ENCODE measurements at places on chromosomes 4 and X. TPM values are rescaled to one million over a fixed set of nuclear protein-coding genes. Genes with fewer than 3 reads are reported as not detected.

GRCh38 chrX:119605464-119606279 lies 552 bp downstream of the NKRF start:
- no peak for DNase-seq
- no peaks in the 10 kb centered on the region for H3K27me3 ChIP-seq
- no peaks in the 10 kb centered on the region for H3K36me3 ChIP-seq
- peak overlapping the region; percentile 85 for H3K4me3 ChIP-seq

GRCh38 chr4:93092765-93093164 lies 735.8 kb upstream of the ATOH1 start:
- H3K27ac ChIP-seq: no peak overlapping the region
- DNase-seq: no peak
- no peaks in the 10 kb centered on the region for H3K36me3 ChIP-seq
- H3K4me3 ChIP-seq: no peak overlapping the region
- H3K4me1 ChIP-seq: no peaks in the 10 kb centered on the region

DNA sequence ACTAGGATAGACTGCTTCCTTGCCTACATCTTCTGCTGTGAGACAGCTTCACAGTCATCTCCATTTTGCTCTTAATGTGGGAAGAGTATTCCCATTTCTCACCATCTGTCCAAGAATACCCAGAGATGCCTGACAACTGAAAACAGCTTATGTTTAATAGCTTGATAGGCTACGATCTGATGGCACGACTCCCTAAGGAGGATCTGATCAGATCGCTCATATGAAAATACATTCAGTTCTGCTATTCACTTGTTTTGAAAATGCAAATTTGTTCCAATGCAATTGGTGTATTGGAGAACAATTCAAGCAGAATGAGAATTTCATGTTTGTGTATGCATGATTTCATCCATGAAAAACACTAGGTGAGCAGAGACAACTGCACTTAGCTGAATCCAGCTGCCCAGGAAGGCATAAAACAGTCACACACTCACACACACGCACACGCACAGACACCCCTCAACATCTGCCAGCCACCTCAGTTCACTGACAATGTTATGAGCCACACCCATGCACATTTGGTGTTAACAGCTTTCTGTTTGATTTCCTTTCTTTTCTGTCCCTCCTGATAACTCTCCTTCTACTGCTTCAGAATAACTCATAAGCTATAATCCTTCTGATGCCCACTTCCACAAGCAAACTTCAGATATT lies 29.6 kb downstream of the TRIML1 start:
- no peak for DNase-seq
- H3K36me3 ChIP-seq: no peaks in the 10 kb centered on the region
- H3K27ac ChIP-seq: no peak overlapping the region

DNA sequence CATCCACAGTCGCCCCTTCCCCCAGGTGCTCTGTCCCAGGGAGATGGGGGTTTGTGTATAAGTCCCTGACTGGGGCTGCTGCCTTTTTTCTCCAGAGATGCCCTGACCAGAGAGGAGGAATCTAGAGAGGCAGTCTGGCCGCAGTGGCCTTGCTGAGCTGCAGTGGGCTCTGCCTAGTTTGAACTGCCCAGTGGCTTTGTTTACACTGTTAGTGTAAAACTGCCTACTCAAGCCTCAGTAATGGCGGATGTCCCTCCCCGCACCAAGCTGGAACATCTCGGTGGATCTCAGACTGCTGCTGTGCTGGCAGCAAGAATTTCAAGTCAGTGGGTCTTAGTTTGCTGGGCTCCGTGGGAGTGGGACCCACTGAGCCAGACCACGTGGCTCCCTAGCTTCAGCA lies 102.6 kb upstream of the GIMD1 start:
- no peaks in the 10 kb centered on the region for H3K27me3 ChIP-seq
- DNase-seq: no peak
- H3K27ac ChIP-seq: no peak overlapping the region
- H3K4me3 ChIP-seq: no peak overlapping the region

GRCh38 chr4:154936873-154937272 lies 155.8 kb downstream of the RBM46 start:
- H3K27ac ChIP-seq: no peak overlapping the region
- H3K27me3 ChIP-seq: no peaks in the 10 kb centered on the region
- no peak for DNase-seq
- no peak overlapping the region for H3K4me3 ChIP-seq
- H3K4me1 ChIP-seq: no peaks in the 10 kb centered on the region

DNA sequence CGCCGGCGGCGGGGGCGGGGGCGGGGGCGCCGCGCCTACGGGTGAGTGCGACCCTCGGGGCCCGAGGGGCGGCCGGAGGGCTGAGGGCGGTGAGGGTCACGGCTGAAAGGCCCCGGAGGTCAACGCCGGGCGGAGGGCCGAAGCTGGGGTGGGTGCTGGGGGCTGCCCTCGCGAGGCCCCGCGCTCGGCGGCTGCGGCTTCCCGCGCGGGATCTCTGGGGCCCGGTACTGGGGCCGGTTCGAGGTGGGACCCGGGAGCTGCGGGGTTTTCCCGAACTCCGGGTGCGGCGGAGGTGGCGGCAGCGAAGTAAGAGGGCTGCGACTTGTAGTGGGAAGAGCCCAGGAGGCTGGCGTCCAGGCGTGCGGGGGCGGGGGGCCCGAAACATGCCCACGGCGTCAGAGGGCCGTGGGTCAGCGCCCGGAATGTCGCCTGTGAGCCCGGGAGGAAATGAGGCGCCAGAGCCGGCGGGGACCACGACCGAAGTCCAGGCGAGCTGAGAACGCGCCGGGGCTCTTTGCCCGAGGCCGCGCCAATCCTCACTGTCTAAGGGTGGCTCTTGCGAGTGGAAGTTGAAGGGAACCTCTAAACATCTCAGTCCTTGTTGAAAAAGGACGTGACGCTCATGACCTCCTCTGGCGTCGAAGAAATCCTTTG lies 407 bp downstream of the IL13RA1 start:
- H3K4me1 ChIP-seq: peaks cover 34% of the 10 kb centered on the region
- peak; percentile 10 for DNase-seq
- no peaks in the 10 kb centered on the region for H3K27me3 ChIP-seq
- H3K36me3 ChIP-seq: no peaks in the 10 kb centered on the region
- peak overlapping the region; percentile 92 for H3K27ac ChIP-seq

GRCh38 chr4:8438743-8439142 lies 1.8 kb downstream of the ACOX3 start:
- no peak overlapping the region for H3K27ac ChIP-seq
- no peaks in the 10 kb centered on the region for H3K27me3 ChIP-seq
- no peaks in the 10 kb centered on the region for H3K36me3 ChIP-seq
- no peak for DNase-seq
- peaks cover 23% of the 10 kb centered on the region for H3K4me1 ChIP-seq

DNA sequence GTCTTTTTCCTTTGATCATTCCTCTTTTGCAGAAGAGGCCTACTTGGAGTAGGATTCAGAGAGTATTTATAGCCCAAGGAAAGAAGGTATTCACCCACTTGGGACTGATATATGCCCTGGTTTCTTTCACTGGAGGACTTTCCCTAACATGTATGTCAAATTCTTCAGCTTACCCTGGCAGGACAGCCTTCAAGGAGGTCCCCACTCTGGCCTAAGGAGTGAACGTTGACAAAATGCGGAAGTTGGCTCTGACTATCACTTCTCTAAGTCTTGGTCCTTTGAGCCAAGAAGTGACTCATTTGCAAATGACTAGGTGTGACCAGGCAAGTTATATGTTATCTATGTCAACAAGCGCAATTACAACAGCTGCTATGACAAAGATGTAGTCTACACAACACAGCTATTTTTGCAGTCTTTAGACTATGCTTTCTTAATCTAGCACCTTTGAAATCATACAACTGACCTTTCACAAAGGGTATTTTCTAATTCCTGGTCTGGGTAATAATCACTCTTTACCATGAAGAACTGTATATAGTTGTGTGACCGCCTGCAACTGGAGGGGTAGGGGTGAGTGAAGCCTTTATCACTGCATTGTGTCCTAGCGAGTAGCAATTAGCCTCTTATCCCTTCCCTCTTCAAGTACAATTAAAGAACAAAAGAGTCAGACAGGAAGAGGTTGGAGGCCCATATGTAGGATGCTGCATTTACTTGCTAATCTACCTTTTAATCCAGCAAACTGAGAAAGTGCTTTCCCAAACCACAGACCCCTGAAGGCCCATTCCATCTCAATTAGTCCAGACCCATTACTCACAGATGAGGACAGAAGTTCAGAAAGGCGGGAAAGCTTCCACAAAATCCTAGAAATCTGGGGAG lies 50.1 kb downstream of the RASGEF1B start:
- H3K4me1 ChIP-seq: no peaks in the 10 kb centered on the region
- H3K27me3 ChIP-seq: no peaks in the 10 kb centered on the region
- DNase-seq: no peak
- no peak overlapping the region for H3K4me3 ChIP-seq
- no peaks in the 10 kb centered on the region for H3K36me3 ChIP-seq
- H3K27ac ChIP-seq: no peak overlapping the region

DNA sequence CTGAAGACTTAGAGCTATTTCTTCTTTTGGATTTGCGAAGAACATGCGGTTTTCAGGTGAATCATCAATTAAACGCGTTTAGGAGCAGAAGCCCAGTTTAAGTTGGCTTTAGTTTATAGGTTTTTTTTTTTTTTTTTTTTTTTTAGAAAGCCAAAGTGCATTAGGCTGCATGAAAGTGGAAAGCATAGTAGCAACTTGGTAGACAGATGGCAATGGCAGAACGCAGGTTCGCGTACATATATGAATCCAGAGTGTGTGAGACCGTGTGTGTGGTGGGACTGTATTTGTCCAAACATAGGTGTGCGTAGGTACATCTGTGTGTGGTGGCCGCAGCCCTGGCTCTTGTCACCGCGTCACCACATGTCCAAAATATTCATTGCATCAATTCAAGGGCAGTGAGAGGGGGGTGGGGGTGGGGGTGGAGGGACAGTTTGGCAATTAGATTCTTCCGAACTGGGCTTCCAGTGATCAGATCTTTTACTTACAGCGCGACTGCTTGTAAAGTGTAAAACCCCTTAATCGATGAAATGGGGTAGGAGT lies 901 bp downstream of the JADE1 start:
- H3K4me1 ChIP-seq: peaks cover 19% of the 10 kb centered on the region
- no peak for DNase-seq
- no peaks in the 10 kb centered on the region for H3K36me3 ChIP-seq

DNA sequence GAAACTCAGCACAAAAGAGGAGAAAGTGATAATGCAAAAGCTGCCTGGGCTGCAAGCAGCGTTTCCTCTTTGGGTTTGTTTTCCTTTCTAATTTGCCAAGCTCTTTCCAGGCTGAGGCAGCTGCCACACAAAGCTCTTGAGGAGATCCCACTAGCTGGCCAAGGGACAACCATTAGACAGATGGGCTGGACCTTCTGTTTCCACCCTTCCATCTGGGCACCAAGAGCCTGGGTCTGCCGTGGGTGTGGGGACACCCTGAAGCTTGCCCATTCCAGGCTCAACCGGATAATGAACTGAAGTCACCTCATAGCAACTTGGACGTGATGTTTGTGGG lies 194.6 kb upstream of the C1QTNF7 start:
- H3K27me3 ChIP-seq: no peaks in the 10 kb centered on the region
- H3K27ac ChIP-seq: peak overlapping the region; percentile 82
- H3K4me3 ChIP-seq: peak overlapping the region; percentile 60
- no peaks in the 10 kb centered on the region for H3K36me3 ChIP-seq
- no peak for DNase-seq

GRCh38 chrX:130680164-130681035 lies 222.6 kb downstream of the ENOX2 start:
- H3K36me3 ChIP-seq: no peaks in the 10 kb centered on the region
- H3K27ac ChIP-seq: peak overlapping the region; percentile 83
- no peak overlapping the region for H3K4me3 ChIP-seq

Gene GLRB
- total RNA-seq: 7.9 TPM

Gene TRO
- total RNA-seq: 21.1 TPM

- H3K4me3 ChIP-seq: no peak overlapping the region
- no peak overlapping the region for H3K27ac ChIP-seq
- no peaks in the 10 kb centered on the region for H3K36me3 ChIP-seq
- H3K4me1 ChIP-seq: peaks cover 65% of the 10 kb centered on the region
- no peak for DNase-seq
Observed at GRCh38 chr4:31020363-31020762, 300.2 kb downstream of the PCDH7 start.

DNA sequence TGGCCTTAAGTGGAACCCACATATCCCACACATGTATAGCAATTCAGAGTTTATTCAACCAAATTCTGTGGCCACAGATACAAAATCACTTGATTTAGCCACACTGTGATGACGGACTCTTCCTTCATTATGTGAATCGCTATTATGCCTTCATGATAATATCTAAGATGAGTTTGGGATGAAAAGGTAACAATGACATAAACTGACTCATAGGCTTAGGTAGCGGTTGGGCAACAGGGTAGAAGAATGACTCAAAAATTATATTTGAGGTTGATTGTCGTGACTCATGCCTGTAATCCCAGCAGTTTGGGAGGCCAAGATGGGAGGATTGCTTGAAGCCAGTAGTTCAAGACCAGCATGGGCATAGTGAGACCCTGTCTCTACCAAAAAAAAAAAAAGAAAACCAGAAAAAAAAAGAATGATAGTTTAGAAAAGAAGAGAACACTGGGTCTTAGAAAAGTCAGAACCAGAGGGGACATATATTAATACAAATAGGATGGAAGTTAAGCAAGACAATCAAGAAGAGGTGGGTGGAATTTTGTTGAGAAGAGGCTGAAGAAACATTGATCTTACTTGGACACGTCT lies 70.4 kb upstream of the USP9X start:
- no peak overlapping the region for H3K4me3 ChIP-seq
- no peaks in the 10 kb centered on the region for H3K36me3 ChIP-seq
- DNase-seq: no peak
- no peaks in the 10 kb centered on the region for H3K27me3 ChIP-seq
- no peak overlapping the region for H3K27ac ChIP-seq

GRCh38 chrX:42778096-42778495 lies at the start of gene PPP1R2C:
Gene PPP1R2C (minus strand): TSS chrX:42778163. CDS start chrX:42778079, 84 bp downstream.
- no peaks in the 10 kb centered on the region for H3K4me1 ChIP-seq
- no peak within 1 kb of the TSS for H3K27ac ChIP-seq
- no peak within 1 kb of the TSS for H3K4me3 ChIP-seq
- H3K36me3 ChIP-seq: no peaks in the 10 kb centered on the region
- H3K27me3 ChIP-seq: no peaks in the 10 kb centered on the region

GRCh38 chr4:103018391-103019307 lies 856 bp downstream of the SLC9B1 start:
- peak overlapping the region; percentile 92 for H3K27ac ChIP-seq
- peaks cover 5% of the 10 kb centered on the region for H3K4me1 ChIP-seq
- peak overlapping the region; percentile 65 for H3K4me3 ChIP-seq
- H3K27me3 ChIP-seq: no peaks in the 10 kb centered on the region

GRCh38 chr4:52822972-52823701 lies 39.0 kb upstream of the RASL11B start:
- H3K36me3 ChIP-seq: no peaks in the 10 kb centered on the region
- H3K27me3 ChIP-seq: no peaks in the 10 kb centered on the region
- H3K4me1 ChIP-seq: no peaks in the 10 kb centered on the region
- no peak overlapping the region for H3K4me3 ChIP-seq
- no peak for DNase-seq

Gene MAGEA6
- total RNA-seq: not detected

DNA sequence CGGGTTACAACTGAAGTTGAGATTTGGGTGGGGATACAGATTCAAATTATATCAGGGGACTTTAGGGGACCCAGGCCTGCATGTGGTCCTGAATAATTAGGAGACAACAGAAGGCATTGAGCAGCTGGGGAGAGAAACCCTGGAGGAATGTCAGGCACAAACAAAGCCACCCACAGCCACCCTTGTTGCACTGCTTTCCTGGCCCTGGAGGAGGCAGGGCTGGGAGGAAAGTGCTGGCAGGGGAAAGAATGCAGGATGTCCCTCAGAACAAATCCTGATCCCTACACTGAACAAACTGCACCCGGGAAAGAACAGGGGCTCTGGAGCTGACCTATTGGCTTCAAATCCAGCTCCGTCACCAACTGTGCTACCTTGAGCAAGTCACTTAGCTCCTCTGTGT lies 214.1 kb upstream of the ATP6AP2 start:
- no peak overlapping the region for H3K27ac ChIP-seq
- H3K36me3 ChIP-seq: no peaks in the 10 kb centered on the region
- no peak for DNase-seq
- no peaks in the 10 kb centered on the region for H3K27me3 ChIP-seq

All from thoracic aorta (tissue), 2 donors.